Left lung (tissue), 14 donors: ENCODE measurements at places on chromosomes 6 and 20.

DNA sequence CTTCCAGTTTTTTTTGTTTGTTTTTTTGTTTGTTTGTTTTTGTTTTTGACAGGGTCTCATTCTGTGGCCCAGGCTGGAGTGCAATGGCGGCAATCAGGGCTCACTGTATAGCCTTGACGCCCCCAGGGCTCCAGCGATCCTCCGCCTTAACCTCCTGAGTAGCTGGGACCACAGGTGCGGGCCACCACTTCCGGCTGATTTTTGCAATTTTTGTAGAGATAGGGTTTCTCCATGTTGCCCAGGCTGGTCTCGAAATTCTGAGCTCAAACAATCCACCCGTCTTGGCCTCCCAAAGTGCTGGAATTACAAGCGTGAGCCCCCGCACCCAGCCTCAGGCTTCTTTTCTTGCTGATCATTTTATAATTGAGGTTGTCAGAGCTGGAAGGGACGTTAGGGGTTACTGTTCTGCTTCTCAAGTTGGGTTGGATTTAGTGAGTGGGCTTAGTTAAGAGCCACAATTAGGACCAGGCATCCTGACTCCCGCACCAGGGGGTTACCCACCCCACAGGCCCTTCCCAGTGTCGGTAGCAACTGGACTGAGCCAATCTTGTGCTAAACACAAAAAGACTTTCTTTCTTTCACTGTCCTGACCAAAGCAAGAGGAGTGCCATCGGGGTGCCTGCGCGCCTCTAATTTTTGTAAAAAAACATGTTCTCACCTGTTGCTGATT is 13.1 kb upstream of the ZSCAN9 start:
- DNase-seq, result no peak

DNA sequence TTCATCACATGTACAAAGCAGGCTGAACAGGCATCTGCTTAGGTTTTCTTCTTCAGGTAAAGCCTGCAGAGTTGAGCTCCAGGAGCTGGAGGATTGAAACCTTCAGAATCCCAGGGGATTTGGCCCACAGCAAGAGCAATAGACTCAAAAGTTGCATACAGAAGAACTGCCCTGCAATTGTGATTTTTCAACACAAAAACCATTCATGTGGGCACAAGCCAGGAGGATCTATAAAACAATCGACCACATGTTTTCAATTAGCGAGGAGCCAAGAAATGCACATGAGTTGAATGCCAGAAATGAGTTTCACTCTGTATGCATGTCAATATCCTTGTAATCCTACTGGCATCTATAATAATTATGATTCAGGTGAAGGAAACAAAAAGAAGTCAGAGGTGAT is 576.4 kb downstream of the HDGFL1 start:
- no peak for DNase-seq

- no peak for DNase-seq
Measured at GRCh38 chr6:160111806-160112205, 9.8 kb upstream of the SLC22A1 start.

DNA sequence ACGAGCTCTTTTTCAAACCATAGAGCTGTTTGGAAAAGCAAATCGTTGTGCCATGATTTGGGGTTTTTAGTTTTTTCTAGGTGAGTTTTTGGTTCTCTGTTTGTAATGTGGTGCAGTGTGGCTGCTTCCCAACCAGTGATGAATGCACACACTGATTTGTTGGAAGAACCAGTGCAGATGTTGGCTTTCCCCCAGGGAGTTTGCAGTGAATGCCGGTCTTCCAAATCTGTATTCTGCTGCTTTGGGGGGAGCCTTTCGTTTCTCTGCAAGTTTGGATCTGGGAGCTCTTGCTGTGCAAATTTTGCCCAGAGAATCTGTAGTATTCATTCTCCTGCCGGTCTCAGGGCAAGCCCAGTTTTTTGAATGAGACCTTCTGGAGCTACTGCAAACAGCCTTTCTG is 14.5 kb downstream of the HECA start:
- DNase-seq, result no peak

DNA sequence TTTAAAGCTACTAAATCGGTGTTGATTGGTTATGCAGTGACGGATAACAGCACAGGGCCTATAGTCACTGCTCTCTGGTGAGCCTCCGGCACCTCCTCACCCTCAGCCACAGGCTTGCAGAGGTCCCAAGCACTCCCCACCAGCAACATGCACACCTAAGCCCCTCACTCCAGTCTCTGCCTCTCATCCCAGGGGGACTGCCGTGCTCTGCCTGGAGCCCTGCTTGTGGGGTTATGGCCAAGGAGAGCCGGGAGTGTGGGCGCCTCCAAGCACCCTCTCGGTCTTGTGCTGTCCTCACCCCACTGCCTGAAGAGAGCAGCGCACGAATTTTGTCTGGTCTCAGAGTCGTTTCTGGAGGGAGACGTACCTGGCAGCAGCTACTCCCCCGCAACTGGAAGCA is 6.8 kb upstream of the EEF1A2 start:
- peak; percentile 34 for DNase-seq

DNA sequence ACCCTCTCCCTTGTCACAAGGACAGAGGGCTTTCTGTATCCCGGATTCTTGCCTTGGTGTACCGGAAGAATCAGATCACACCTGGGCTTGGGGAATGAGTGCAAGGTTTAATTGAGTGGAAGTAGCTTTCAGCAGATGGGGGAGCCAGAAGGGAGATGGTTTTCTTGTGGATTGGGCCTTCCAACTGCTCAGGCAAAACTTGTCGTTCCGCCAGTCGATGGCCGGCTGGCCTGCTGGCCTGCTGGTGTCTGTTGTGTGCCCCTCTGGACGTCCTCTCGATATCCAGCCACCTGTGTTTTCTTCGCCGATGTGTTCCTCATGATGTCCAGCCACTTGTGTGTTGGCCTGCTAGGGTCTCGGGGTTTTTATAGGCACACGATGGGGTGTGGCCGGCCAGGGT is 168.1 kb downstream of the CDKAL1 start:
- DNase-seq, result no peak
